Melanocyte of skin (primary cell): ENCODE measurements at places on chromosomes 7 and 10. TPM values are rescaled to one million over a fixed set of nuclear protein-coding genes. Genes with fewer than 3 reads are reported as not detected.

DKK1 gene
- 20.6 and 24.5 TPM in 2 replicates for total RNA-seq

VSTM4 gene
- total RNA-seq: 0.36 TPM in 1 of 2 replicates, not detected in the other

TAS2R5 gene
- 1.00 and 1.4 TPM in 2 replicates for total RNA-seq

LIPJ gene
- total RNA-seq: 0.36 TPM in 1 of 2 replicates, not detected in the other

SUN3 gene
- total RNA-seq: 0.67 TPM in 1 of 2 replicates, not detected in the other

HOXA11 gene
- total RNA-seq: under 0.01 and 2.0 TPM in 2 replicates

PDCD4 gene
- total RNA-seq: 16.5 and 44.7 TPM in 2 replicates

HEPACAM2 gene
- not detected in 2 replicates for total RNA-seq

CALHM1 gene
- not detected in 2 replicates for total RNA-seq

LRRC18 gene
- not detected in 2 replicates for total RNA-seq

CHST15 gene
- total RNA-seq: 0.46 and 1.00 TPM in 2 replicates

VPS37D gene
- total RNA-seq: 3.4 and 6.5 TPM in 2 replicates

AQP1 gene
- total RNA-seq: 0.31 TPM in 1 of 2 replicates, not detected in the other

C1GALT1 gene
- 15.7 and 34.2 TPM in 2 replicates for total RNA-seq

TMEM106B gene
- 47.6 and 83.6 TPM in 2 replicates for total RNA-seq

GFRA1 gene
- total RNA-seq: 0.33 and 1.2 TPM in 2 replicates

PTPN20 gene
- 2.5 TPM in 1 of 2 replicates, not detected in the other for total RNA-seq

KIF20B gene
- 16.7 and 33.5 TPM in 2 replicates for total RNA-seq

MNX1 gene
- total RNA-seq: not detected in 2 replicates

MPP7 gene
- 0.36 TPM in 1 of 2 replicates, not detected in the other for total RNA-seq

AMPH gene
- total RNA-seq: 0.31 and 1.00 TPM in 2 replicates

ADCY1 gene
- 20.0 and 35.6 TPM in 2 replicates for total RNA-seq

TEX47 gene
- total RNA-seq: not detected in 2 replicates

DLX6 gene
- not detected in 2 replicates for total RNA-seq

LIPF gene
- total RNA-seq: not detected in 2 replicates

FANK1 gene
- total RNA-seq: 0.67 and 2.2 TPM in 2 replicates

SLC16A9 gene
- total RNA-seq: not detected in 2 replicates

ACHE gene
- 0.34 TPM in 1 of 2 replicates, not detected in the other for total RNA-seq

PRF1 gene
- not detected in 2 replicates for total RNA-seq

SNCG gene
- not detected in 2 replicates for total RNA-seq

ABCB4 gene
- 21.4 and 22.0 TPM in 2 replicates for total RNA-seq

BHLHA15 gene
- total RNA-seq: 0.33 TPM in 1 of 2 replicates, not detected in the other
